RPMI7951 (cell line): ENCODE measurements at places on chromosomes 13 and 19. TPM values are rescaled to one million over a fixed set of nuclear protein-coding genes. Genes with fewer than 3 reads are reported as not detected.

SERTAD3 gene
- total RNA-seq, result 29.4 and 32.3 TPM in 2 replicates

ZNF528 gene
- 6.6 and 7.5 TPM in 2 replicates for total RNA-seq

DNA sequence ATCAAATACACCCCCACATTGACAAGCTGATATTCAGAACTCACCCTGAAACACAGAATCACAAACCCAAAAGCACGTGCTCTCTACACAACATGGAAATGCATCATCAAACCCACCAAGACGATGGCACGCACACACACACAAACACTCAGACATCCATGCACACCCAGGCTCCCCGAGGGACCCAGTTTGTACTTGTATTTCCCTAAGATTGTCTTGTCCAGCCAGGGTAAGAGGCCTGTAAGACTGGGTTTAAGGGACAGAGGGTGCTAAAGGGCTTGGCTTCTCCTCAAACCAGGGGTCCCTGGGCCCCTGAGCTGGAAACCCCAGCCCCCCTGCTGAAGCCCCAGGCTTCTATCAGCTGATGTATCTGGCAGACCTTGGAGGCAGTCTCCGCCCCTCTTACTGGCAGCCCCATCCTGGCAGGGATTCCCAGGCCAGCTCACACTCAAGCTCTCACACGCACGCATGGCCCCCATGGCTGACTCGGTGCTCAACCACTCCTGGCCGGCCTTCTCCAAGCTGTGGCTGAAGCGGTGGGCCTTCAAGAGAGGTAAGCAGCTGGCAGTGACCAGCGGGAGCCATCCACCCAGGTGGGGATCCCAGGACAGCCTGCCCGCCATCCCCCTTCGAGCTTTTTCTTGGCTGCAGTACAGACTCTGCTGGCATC is 6.5 kb downstream of the ARHGEF18 start:
- DNase-seq, result peak; percentile 40

OSCAR gene
- total RNA-seq, result 0.12 TPM in 1 of 2 replicates, not detected in the other

DNA sequence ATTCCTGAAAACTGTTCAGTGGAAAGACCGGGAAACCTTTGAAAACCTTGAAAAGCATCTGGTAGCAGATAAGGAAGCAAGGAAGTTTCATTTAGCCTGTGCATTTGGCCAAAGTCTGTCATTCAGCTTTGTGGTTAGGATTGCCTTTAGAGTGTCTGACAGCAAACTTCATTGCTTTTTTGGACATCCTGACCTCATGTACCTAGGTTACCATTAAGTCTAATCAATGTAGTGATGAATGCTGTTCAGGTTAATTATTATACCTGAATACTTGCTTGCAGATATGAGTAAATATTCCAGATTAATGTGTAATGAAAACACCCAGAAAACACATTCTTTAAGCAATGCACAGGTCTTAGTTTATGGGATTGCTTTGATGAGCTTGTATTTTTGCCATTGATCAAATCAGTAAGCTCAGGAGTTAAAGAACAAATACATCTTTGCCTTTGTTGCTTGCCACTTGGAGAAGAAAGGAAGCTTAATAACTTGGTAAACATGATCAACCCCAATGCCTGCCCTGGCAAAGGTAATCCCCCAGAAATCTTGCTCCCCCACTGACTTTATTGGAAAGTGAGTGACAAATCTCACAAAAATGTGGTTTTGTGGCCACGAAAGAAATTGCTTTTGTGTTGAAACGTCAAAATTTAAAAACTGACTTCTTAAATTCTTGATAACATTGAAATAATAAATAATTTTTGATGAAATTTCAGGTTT is 87.4 kb downstream of the SLC15A1 start:
- DNase-seq, result no peak

GPR183 gene
- 4.9 and 5.1 TPM in 2 replicates for total RNA-seq

PROZ gene
- not detected in 2 replicates for total RNA-seq

GRCh38 chr13:26749905-26750304 is 10.7 kb downstream of the GPR12 start:
- no peak for DNase-seq

PRR19 gene
- 1.8 and 2.9 TPM in 2 replicates for total RNA-seq

CERS4 gene
- 0.24 TPM in 1 of 2 replicates, not detected in the other for total RNA-seq

DNA sequence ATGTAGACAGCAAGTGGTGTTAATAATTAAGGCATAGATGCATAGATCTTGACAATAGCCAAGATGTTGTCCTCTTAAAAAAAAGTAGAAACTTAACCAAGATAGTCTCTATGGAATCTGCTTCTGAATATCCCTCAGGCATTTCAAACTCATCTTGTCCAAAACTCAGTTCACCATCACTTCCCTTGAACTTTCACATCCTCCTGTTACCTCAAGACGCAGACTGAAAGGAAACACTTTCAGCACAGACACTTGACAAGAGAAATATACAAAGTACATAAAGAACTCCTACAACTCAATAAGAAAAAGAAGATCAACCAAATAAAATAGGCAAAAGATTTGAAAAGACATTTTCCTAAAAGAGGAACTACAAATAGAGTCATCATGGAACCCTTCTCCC is 451.1 kb downstream of the FOXO1 start:
- no peak for DNase-seq

DNA sequence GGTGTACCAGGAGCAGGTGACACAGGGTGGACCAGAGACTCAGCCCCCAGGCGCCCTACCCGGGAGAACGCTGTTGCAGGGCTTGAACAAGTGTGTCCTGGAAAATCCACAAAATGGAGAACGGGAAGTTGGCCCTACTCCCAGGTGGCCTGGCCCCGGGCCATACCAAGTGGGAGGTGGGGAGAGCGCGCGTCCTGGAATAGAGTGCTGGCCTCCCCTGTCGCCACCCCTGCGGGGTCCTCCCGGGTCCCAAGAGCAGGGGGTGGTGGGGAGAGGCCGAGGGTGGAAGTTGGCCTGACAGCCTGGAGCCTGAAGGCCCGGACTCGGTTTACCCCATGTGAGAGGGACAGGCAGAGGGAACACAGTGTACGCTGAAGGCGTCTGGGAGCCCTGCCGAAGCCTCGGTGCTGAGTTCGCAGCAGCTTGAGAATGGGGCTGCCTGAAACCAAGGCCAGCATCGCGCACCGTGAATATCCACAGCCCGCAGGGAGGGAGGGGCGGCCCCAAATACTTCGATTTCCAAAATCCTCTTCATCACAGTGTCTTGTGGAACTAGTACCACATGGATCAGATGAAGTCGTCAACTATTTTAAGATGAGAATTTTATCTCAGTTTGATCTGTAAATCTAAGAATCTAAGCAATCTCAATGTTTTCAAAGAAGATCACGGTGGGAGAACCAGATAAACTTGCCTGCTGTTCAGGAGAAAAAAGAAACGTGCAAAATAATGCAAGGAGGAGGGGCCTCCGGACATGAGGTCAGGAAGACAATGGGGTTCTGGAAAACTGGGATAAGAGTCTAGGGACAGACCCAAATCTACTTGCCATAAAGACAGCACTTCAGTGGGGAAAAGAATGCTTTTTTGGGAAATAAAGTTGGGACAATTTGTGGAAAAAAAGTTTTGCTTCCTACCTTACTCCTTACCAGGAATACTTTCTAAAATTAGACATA is 10.4 kb upstream of the KLF16 start:
- no peak for DNase-seq

- DNase-seq, result no peak
Observed at GRCh38 chr19:4389064-4389375, 11.3 kb downstream of the SH3GL1 start.

GRCh38 chr19:31338069-31338776 is 11.0 kb downstream of the TSHZ3 start:
- peak; percentile 50 for DNase-seq

ZNF417 gene
- 9.3 and 9.5 TPM in 2 replicates for total RNA-seq

DNA sequence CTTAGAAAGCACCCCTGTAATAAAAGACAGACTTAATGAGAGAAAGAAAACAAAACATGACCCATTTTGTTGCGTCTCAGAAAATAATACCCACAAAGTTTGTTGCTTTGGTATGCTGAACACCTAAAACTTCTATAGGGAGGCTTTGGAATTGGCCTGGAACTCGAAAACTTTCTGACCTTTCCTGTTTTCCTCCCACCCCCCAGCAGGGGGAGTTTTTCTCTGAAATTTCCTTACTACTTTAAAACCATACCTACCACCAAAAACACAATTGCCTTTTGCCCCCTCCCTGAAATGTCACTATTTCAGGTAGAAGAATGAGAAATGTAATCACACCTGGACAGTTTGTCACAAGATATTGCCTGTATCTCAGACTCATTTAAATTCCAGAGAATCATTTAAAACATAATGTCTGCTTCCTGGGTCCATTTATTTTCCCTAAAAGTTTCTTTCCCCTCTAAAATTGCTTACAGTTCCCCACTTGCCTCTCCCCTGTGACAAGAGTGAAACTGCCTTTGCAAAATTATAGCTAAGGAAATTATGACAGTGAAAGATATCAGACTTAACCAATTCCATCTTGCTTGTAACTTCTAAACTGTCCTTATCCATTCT is 2700.2 kb downstream of the PCDH9 start:
- peak; percentile 3 for DNase-seq

DNA sequence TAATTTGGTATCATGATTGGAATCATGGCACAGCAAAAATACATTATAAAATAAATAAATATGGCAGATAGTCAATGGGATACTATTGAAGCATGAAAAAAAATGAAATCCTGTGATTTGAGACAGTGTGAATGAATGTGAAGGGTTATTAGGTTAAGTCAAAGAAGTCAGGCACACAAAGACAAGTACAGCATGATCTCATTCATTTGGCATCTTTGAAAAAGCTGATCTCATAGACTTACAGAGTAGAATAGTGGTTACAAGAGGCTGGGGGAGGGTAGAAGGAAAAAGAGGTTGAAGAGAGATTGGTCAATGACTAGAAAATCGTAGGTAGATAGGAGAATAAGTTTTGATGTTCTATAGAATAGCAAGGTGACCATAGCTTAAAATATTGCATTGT is 295.1 kb upstream of the SLITRK5 start:
- DNase-seq, result no peak

ZSCAN4 gene
- total RNA-seq, result not detected in 2 replicates

KLK2 gene
- total RNA-seq, result not detected in 2 replicates

SLC17A7 gene
- 0.84 and 1.9 TPM in 2 replicates for total RNA-seq

CGB1 gene
- total RNA-seq, result not detected in 2 replicates

DNA sequence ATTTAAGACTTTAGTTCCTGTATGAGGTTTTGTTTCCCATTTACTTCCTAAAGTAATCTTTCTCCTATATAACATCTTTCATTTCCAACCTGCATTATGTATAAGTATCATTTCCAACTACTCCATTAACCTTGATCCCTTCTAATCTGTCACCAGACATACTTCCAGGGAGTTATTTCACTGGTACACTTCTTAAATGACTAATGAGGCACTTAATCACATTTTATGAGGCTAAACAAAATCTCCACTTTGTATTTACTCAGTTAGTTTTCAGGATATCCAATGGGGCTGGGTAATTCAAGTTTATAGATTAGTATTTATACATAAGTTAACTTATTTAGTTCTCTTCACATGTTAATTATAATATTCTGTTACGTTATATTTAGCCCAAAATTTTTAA is 634.7 kb downstream of the PCDH17 start:
- DNase-seq, result no peak

- DNase-seq, result no peak
Observed at GRCh38 chr19:29489172-29489951, 36.4 kb upstream of the VSTM2B start.

BORCS8 gene
- total RNA-seq, result 10.3 and 18.4 TPM in 2 replicates

DNA sequence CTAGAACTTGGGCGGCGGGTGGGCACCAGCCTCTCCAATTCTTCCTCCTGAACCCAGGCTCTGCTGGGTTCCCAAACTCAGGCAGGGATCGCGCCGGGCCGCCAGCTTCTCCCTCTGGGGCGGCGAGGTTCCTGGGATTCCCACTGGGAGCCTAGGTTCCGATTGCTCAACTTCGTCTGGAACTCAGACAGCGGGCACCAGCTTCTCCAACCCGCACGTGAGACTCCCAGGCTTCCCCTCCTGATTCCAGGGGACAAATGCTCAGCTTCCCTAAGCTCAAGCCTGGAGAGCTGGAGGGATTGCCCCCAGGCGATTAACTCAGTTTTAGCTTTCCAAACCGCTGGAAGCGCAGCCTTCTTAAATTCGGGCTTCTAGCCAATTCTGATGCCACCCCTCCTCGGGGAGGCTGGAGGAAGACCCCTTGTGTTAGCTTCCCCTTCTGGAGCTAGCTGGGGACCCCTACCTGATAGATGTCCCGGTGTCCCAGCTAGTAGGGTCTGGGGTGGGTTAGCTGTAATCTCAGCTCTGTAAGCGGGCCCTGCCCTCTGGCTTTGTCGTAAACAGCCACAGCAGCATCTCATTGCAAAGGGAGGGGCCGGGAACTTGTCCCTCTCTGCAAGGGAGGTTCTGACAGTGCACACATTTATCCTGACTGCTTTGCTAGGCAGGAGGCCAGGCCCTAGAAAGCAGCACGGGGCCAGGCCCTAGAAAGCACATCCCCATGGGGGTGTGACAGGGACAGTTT is 671 bp downstream of the MCOLN1 start:
- DNase-seq, result no peak

- DNase-seq, result peak; percentile 19
Observed at GRCh38 chr13:41122838-41123237, 9.8 kb downstream of the KBTBD6 start.

- DNase-seq, result no peak
Observed at GRCh38 chr19:8391198-8392016, 1.2 kb downstream of the RAB11B start.

ZNF99 gene
- under 0.01 TPM in 1 of 2 replicates, not detected in the other for total RNA-seq

- DNase-seq, result no peak
Observed at GRCh38 chr19:42370626-42371175, 19.4 kb downstream of the CNFN start.

GRCh38 chr13:114132419-114133121 is at the start of gene RASA3:
RASA3 (minus strand) TSS chr13:114132623; CDS start chr13:114132489, 134 bp downstream.
- peak; percentile 81 for DNase-seq

- peak; percentile 40 for DNase-seq
Observed at GRCh38 chr13:48334534-48335127, 31.1 kb downstream of the RB1 start.

- DNase-seq, result peak; percentile 4
Observed at GRCh38 chr13:64052521-64052920, 2636.9 kb upstream of the PCDH20 start.

SIRT6 gene
- total RNA-seq, result 11.5 and 28.4 TPM in 2 replicates

- DNase-seq, result peak; percentile 7
Observed at GRCh38 chr13:107866032-107866940, 349.1 kb downstream of the LIG4 start.

DNA sequence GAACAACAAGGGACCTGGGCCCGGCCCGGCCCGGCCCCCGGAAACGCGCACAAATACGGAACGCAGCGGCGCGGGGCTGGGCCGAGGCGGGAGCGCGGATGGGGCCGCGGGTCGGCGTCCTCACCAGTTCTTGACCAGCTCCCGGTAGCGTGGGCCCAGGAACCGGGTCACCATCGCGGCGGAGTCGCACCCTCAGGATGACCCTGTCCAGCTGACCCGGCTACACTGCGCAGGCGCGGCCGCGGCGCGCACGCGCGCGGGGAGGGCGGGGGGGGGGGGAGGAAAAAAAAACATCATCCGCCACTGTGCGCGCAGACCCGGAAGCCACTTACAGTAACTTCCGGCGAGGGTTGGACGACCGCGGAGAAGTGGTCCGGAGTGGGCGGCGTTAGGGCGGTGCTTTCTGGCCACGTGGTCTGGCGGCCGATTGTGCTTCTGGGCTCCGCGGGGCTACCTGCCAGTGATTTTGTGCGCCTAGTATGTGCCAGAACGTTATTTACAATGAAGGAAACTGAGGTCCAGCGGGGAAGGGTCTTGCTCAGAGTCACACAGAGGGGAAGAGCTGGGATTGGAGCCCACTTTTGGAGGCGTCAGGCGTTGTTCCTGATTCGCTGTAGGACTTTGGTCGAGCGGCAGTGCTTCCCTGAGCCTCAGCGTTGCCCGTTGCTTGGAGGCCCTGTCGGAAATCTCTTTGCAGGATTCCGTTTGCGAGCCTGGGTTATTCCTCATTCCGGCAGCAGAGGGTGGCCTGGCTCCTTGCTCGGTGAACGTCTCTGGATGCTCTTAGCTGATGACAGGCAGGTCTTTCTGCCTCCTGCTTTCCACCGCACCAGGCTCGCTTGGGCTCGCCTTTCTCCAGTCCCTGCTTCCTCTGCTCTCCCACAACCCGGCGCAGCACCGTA is at the start of gene UQCR11:
UQCR11 (minus strand) TSS at position 227 of the 902 bp plus-strand sequence; CDS start at position 174, 53 bp downstream.
- DNase-seq, result peak; percentile 95

KIR2DL1 gene
- not detected in 2 replicates for total RNA-seq
